Cerebellum (tissue), 4 donors: ENCODE measurements at places on chromosomes 6 and 20. TPM values are rescaled to one million over a fixed set of nuclear protein-coding genes. Genes with fewer than 3 reads are reported as not detected.

DNA sequence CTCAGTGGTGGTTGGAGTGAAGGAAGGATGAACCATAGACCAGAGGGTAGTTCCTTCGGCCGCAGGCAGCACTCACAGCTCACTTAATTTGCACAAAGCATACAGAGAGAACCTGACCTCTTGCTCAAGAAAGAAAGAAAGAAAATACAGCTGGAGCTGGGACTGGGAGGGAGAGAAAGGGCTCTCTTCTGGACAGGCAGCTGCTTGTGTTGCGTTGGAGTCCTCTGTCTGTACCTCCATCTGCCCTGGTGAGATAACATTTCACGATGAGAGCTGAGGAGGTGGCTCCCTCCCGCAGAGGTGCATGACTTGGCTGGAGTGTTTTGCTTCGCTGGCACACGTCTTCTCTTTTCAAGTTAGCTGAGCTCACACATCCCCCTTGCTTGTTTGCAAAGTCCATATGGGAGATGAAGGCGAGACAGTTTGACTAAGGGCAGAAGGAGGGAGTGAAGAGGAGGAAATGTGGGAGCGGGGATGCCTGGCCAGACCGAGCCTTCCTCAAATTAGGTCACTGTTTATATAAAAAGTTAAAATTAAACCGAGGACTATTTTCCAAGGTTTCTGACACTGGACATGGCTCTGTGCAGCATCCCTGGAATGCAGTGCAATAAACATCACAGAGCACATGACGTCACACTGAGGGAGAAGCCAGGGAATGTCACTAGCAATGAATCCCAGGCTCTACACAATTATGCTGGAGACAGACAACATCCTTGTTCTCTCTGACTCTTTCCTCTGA is 359.4 kb downstream of the CD83 start:
- peak; percentile 75 for DNase-seq

DNA sequence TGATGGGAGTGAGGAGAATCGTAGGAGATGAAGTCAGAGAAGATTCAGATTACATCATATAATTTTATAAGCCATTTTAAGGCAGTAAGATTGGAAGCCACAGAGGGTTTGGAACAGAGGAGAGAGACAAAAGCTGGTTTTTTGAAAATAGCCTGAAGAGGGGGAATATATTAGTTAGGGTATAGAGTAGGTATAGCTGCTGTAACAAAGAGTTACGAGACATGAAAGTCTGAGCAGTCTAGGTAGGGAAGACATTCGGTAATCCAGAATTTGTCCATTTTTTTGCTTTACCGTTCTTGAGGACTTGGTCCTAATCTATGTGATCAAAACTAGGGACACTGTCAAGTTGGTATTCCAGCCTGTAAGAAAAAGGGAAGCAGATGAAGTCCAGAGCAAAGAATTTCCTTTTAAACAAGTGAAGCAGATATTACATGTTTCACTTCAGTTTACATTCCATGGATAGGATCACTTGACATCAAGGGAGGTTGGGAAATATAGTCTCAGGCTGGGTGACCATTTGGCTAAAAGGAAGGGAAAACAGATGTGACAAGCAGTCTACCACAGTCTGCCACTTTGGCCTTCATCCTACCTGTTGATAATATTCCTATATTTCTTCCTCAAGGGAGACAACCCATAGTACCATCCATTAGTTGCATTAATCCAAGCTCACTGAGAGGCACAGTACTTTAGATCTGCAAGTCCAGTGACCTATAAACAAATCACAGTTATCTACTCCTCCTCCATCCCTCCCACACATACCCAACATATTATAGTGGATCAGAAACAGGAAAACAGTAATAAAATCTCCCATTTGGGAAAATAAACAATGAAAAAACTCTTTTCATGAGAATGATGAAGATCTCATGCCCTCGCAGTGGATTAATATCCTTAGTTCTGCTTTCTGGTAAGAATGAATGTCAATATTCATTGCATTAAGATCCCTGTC is 10.2 kb downstream of the FAM135A start:
- DNase-seq = no peak

- no peak for DNase-seq
Measured at GRCh38 chr6:37759221-37760144, 60.0 kb upstream of the ZFAND3 start.

GRCh38 chr20:48339190-48339985 is 488.4 kb downstream of the PREX1 start:
- DNase-seq = peak; percentile 34

DNA sequence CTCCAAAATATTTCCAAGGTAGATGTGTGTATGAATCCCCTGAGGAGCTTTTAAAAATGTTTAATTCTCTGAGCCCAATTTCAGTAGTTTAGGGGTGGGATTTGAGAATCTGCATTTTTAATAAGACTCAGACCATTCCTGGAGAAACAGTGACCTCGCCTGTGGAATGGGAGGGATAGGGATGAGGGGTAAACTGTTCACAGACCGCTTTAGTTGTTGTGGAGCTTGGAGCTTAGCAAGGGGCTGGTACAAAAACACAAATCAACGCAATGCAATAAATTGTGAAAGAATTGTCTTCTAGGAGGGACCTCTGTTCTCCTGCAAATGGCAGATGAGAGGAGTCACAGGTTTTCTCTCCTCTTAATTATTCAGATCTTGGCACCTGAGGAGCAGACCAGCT is 239.3 kb upstream of the SULF2 start:
- DNase-seq = no peak

DNA sequence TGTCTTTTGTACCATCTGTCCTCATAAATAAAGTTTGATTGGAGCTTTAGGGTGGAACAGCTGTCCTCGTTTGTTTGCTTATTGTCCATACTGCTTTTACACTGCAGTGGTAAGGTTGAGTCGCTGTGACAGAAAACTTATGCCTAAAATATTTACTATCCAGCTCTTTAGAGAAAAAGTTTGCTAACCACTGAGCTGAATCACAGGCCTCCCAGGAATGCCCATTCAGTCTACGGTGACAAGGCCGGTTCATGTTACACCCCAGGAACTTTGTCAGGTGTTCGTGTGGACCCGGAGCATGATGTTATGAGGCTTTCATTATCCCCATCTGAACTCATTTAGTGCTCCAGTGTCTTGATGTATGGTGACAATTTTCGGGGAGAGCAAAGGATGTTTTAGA is 401.1 kb downstream of the SAMD5 start:
- no peak for DNase-seq

- no peak for DNase-seq
Measured at GRCh38 chr20:38207621-38208020, 42.6 kb upstream of the TGM2 start.

DNA sequence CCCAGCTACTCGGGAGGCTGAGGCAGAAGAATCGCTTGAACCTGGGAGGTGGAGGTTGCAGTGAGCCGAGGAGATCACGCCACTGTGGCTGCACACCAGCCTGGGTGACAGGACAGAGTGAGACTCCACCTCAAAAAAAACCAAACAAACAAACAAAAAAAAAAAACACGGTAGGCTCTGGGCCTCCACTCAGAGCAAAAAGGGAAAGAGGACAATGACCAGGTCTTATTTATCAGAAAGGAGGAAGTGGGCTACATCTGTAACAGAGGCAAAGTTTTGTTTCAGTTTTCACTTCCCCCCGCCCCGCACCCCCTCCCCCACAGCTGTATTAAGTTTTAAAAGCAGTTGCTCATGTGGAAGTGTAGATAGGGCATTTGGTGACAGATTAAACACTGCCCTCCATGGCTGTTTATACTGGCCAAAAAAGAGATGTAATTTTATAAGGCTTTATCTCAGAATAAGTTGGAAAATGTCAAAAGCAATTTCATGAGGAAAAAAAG is 114.6 kb downstream of the RCAN2 start:
- no peak for DNase-seq

DNA sequence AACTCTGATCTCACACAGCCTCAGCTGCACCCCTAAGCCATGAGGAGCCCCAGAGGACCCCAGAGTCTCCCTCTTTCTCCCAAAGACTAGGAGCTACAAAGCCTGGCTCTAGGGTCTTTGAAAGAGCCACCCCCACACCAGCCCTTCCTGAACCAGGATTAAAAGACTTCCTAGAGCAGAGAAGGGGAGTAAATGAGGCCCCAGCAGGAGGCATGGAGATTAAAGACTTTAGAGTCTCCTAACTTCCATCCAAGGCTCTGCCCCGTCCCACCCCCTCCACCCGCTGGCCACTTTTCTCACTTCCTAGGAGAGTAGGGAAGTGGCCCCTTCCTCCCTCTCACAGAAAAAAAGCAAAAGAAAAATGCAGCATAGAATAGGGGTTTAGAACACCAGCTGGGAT is 1.7 kb downstream of the PREX1 start:
- no peak for DNase-seq

GRCh38 chr20:59819496-59820203 is 113.8 kb downstream of the SYCP2 start:
- no peak for DNase-seq

DNA sequence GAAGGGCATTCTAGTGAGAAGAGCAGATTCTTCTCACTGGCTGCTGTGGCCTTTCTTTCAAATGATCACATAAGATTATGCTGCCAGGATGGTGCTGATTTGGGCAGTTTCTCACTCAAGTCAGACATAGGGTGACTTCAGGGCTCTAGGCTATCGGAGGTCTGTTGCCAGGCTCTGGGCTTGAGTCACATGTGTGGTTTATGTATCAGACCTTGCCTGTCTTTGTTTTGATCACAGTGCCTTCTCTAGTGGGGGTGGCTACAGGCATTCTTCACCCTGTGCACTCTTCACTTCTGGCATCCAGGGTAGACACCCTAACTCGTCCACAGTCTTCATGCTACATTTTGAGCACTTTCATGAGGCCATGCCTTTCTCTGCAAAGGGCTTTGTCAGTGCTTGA is 823.7 kb upstream of the MAN1A1 start:
- DNase-seq = no peak

GRCh38 chr6:110635096-110635495 is 158.7 kb upstream of the SLC22A16 start:
- DNase-seq = no peak

DNA sequence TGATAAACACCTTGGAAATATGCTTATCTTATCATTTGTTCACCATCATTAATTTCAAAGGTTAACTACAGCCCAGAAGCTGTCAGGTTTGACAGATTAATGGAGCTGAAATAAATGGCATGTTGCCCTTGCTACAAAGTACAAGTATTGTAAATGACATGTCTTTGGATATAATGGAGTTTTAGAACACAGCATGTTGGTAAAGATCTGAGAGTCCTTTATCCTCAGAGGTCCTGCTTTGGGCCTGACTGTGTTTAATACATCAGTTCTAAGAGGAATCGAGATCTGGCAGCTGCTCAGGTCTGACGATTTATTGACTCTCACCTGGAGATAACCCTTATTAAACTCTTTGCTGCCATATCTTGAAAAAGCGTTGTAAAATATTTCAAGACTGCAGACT is 222.7 kb upstream of the OPRM1 start:
- DNase-seq = no peak

GRCh38 chr6:55069132-55069781 is 105.1 kb upstream of the HCRTR2 start:
- DNase-seq = no peak

DNA sequence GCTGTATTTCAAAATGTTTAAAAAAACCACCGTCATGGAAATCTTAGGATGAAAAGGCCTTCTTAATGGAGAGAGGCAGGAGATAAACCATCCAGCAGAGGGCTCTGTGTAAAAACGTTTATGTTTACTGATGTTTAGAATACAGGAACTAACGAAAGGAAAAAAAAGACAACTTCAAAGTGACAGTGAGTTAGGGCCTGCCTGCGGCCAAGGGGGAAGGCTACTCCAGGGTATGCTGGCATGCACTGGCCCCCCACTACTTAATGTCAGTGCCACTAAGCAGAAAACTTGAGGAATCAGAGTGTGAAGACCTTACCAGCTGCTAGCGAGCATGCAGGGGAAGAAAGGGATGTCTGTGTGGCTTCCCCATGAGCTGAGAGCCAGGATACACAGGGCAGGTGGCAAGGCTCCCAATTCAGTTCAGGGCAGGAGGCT is 47.7 kb downstream of the AKAP7 start:
- DNase-seq = no peak

- no peak for DNase-seq
Measured at GRCh38 chr6:52116605-52116948, 29.2 kb upstream of the PKHD1 start.

- no peak for DNase-seq
Measured at GRCh38 chr6:8085053-8085511, 17.3 kb downstream of the EEF1E1 start.

GRCh38 chr6:106163966-106164877 is 78.1 kb downstream of the PRDM1 start:
- DNase-seq = peak; percentile 30

GRCh38 chr6:133392015-133392414 is 150.9 kb downstream of the EYA4 start:
- no peak for DNase-seq

DNA sequence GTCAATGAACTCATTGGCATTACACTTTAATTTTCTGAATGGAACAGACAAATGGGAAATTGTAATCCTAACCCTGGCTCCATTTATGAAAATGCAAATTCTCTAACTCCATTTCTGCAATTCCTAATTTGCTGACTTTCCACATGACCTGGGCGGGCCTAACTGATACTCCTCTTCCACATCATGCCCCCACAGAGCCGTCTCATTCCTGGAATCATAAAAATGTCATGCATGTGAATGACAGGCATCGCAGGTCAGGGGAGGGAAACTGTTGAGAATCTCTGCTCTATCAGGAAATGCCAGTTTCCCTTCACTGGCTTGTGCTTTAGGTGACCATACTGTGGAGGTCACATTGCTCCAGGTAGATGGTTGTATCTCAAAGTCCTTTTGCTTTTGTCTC is 165.1 kb downstream of the ZNF217 start:
- no peak for DNase-seq

GRCh38 chr6:148925701-148926100 is 178.9 kb downstream of the UST start:
- no peak for DNase-seq

- no peak for DNase-seq
Measured at GRCh38 chr6:123908797-123909196, 105.1 kb downstream of the NKAIN2 start.

GPLD1 gene
- 20.4 TPM for total RNA-seq

CST2 gene
- total RNA-seq = not detected

PSORS1C1 gene
- not detected for total RNA-seq

AIF1 gene
- total RNA-seq = 6.4 TPM

SLC12A5 gene
- 26.0 TPM for total RNA-seq

PAK5 gene
- total RNA-seq = 27.8 TPM

NRM gene
- total RNA-seq = 9.2 TPM

MAFB gene
- 4.0 TPM for total RNA-seq

CPXM1 gene
- total RNA-seq = 19.9 TPM

TFAP2B gene
- 9.4 TPM for total RNA-seq

ACTL10 gene
- 0.64 TPM for total RNA-seq

COL12A1 gene
- 42.9 TPM for total RNA-seq

PPP1R3G gene
- total RNA-seq = 1.00 TPM

KHDC1 gene
- total RNA-seq = 7.2 TPM
